ENCODE measurements at places on chromosomes 7 and 10. TPM values are rescaled to one million over a fixed set of nuclear protein-coding genes. Genes with fewer than 3 reads are reported as not detected.

Gene ADAM8
- 4.5 TPM for total RNA-seq

Gene ZSWIM8
- 90.1 TPM for total RNA-seq

Gene CLDN3
- total RNA-seq: not detected

Gene PAPSS2
- total RNA-seq: 44.0 TPM

Gene STOX1
- 0.48 TPM for total RNA-seq

Gene HOXA3
- total RNA-seq: 8.1 TPM

Gene FRMPD2
- total RNA-seq: 0.13 TPM

Gene POLR1F
- total RNA-seq: 16.0 TPM

Gene SEMA3D
- 1.6 TPM for total RNA-seq

Gene AEBP1
- total RNA-seq: 84.2 TPM

Gene SRPK2
- 24.4 TPM for total RNA-seq

Gene CAMK1D
- 2.6 TPM for total RNA-seq

Gene CDHR1
- not detected for total RNA-seq

Gene PLPP4
- not detected for total RNA-seq

Gene AMPH
- total RNA-seq: 2.8 TPM

Gene FAM24B
- 2.2 TPM for total RNA-seq

All from epithelial cell of alveolus of lung (primary cell).